ENCODE measurements at places on chromosomes 16 and 17. TPM values are rescaled to one million over a fixed set of nuclear protein-coding genes. Genes with fewer than 3 reads are reported as not detected.

- H3K4me1 ChIP-seq, result no peaks in the 10 kb centered on the region
- H3K36me3 ChIP-seq, result peaks cover 2% of the 10 kb centered on the region
- no peak overlapping the region for H3K4me3 ChIP-seq
- H3K27ac ChIP-seq, result no peak overlapping the region
- no peaks in the 10 kb centered on the region for H3K27me3 ChIP-seq
These were observed 5.7 kb upstream of the SLC38A8 start for GRCh38 chr16:84048270-84048669.

GRCh38 chr16:49637933-49638672, 217.8 kb downstream of the ZNF423 start:
- H3K36me3 ChIP-seq, result no peaks in the 10 kb centered on the region
- H3K4me1 ChIP-seq, result no peaks in the 10 kb centered on the region
- no peak overlapping the region for H3K27ac ChIP-seq

- no peak for DNase-seq
- no peak overlapping the region for H3K4me3 ChIP-seq
- no peaks in the 10 kb centered on the region for H3K27me3 ChIP-seq
- H3K36me3 ChIP-seq, result no peaks in the 10 kb centered on the region
These were observed 51.7 kb downstream of the NLK start for GRCh38 chr17:28093999-28094716.

GRCh38 chr17:79176792-79177601, 102.4 kb downstream of the ENGASE start:
- H3K4me1 ChIP-seq, result no peaks in the 10 kb centered on the region
- H3K4me3 ChIP-seq, result no peak overlapping the region
- peaks cover 70% of the 10 kb centered on the region for H3K27me3 ChIP-seq
- H3K36me3 ChIP-seq, result no peaks in the 10 kb centered on the region
- DNase-seq, result no peak

GAST gene
- not detected for total RNA-seq

SDK2 gene
- total RNA-seq, result 0.63 TPM

NPIPA8 gene
- 2.8 TPM for total RNA-seq

MYH2 gene
- total RNA-seq, result 1.9 TPM
